GM23338 (cell line): ENCODE measurements at places on chromosomes 7 and 10. TPM values are rescaled to one million over a fixed set of nuclear protein-coding genes. Genes with fewer than 3 reads are reported as not detected.

The LRRC17 gene
- total RNA-seq = 3.1 and 9.4 TPM in 2 replicates

The ELN gene
- total RNA-seq = 4.0 and 5.6 TPM in 2 replicates

The GPR15LG gene
- not detected in 2 replicates for total RNA-seq

The ADAM12 gene
- 0.16 and 0.87 TPM in 2 replicates for total RNA-seq

DNA sequence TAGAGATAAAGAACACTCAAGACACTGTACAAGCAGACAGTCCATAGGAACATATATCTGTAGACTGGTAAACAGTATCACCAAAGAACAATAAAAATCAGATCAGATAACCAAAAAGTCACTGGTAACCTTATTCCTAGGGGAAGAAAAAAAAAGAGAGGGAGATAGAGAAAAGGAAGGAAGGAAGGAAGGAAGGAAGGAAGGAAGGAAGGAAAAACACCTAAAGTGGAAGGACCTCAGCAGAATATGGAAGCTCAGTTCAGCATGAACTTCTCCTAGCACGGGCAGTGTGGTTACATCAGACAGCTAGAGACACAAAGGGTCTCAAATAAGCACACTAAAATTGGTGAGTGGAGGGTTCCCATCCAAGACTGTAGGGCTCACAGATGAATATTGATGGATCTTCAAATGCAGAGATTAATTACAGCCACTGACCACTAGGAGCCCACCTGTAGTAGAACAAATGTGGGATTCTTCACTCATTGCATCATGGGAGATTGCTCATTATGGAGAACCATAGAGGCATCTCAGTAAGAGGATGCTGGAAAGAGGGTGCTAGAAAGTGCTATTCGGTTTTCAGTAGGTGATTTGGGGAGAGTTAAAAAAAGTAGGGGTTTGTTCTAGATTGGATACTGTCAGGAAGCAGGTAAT is 293.4 kb upstream of the C7orf33 start:
- peak; percentile 43 for DNase-seq

- peak; percentile 86 for DNase-seq
Observed at GRCh38 chr10:11782793-11783557, 40.2 kb upstream of the PROSER2 start.

- DNase-seq = no peak
Observed at GRCh38 chr10:79028056-79028430, 40.7 kb upstream of the ZMIZ1 start.

DNA sequence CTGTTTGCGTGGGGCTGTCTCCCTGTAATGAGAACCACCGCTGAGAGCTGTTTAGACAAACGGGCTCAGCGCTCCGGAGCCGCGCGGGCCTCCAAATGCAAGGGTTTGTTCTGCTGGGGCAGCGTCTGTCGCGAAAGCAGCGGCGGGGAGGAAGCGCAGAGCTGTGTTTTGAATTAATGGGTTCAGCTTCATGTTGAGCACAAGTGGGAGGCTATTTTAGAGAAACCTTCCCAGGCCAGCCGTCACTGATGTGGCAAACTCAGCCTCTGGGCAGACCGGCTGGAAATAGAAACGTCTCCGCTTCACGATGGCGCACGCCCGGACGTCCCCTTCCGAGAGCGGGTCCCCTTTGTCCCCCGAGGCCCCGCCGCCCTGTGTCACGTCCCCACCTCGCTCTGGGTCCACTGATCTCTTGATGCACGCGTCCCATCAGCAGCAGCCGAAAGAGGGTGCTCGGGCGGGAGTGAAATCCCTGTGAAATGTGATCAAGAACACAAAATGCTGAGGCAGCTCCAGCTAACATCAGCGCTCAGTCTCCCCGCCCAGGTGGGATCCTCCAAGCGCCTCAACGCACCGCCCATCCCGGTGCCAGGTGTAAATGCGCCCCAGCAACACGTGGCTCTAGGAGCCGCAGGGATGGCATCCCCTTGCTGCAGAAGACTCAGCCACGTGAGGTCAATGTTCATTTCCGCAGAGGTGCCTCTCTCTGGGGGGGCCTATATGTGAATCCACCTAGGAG is 44.9 kb downstream of the BAMBI start:
- DNase-seq = peak; percentile 89

DNA sequence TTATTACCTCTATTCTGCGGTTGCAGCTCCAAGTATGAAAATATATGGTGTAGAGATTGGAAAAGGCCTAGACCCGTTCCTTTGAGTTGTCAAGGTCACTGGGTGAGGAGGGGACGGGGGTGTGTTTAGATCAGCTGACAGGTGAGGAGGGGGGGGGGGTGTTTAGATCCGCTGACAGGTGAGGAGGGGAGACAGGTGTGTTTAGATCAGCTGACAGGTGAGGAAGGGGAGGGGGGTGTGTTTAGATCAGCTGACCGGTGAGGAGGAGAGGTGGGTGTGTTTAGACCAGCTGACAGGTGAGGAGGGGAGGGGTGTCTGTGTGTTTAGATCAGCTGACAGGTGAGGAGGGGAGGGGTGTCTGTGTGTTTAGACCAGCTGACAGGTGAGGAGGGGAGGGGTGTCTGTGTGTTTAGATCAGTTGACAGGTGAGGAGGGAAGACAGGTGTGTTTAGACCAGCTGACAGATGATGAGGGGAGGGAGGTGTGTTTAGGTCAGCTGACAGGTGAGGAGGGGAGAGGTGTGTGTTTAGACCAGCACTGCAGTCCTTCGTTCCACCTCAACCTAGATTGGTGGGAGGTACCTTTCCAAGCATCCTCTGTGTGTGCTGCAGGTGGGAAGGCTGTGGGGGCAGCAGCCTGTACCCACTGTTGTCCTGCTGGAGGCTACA is 655.0 kb upstream of the ADARB2 start:
- DNase-seq = no peak

DNA sequence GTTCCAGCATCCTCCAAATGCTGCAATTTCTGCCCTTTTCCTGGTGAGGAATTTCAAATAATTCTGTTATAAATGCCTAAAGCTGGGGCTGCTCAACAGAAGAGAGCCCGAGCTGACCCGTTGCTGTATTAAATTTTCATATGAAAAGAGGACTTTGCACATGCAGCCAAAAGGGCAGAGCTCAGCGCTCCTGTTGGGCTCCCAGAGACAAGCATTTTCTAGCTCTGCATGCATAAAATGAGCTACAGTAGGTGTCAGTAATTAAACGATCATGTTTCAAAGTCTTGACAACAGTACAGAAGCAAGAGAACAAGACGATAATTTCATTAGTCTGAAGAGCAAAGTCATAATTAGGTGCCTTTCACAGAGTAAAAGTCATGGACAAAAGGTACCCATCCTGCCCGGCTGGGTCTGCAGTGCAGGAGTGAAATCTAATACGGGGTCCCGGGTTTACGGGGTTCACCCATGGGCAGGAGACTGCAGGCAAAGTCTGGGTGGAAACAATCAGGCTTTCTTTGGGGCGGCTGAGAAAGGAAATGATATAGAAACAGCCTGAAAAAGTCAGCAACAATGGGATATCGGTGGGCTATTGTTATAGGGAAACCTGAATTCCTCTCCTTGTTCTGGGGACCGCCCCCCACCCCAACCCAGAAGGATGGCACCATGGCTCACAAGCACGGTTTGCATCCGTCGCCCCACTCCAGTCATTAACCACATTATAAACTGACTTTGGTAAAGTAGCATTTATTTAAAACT is 66.0 kb downstream of the EBF3 start:
- DNase-seq = no peak

DNA sequence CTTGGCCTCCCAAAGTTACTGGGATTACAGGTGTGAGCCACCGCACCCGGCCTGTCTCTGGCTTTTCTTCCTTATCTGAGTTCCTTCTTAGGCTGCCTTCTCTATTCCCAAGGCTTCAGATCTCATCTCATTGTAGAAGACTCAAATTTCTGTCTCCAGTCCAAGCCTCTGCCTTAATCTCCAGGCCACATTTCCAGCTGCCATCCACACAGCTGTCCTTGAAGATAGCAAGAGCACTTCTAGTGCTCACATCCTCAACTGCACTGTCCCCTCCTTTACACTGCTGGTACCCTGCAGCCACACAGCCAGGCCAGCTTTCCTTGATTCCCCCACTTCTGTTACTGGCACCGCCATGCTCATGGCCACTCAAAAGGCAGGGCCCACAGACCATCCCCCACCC is 35.6 kb downstream of the POLL start:
- no peak for DNase-seq
